B cell (primary cell): ENCODE measurements at places on chromosomes 2 and 18. TPM values are rescaled to one million over a fixed set of nuclear protein-coding genes. Genes with fewer than 3 reads are reported as not detected.
A peak's percentile ranks its signal among the peaks of the same experiment; 100 is the strongest.

DNA sequence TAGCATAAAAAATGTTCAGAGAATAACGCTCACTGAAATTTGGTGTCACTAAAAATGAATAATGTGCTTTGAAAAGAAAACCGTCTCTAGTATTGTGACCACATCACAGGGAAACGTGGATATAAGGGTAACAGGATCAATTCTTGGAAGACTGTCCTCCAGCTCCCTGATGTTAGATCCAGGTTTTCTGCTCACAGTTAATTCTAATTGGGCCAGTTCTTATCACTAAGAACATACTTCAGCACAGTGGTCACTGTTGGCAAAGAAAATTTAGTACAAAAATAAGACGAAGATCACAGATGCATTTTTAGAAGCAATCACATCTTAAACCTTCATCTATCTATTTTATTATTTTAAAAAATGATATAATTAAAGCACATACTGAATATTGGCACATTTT, 57.0 kb upstream of the CD226 start:
- H3K27me3 ChIP-seq: no peaks in the 10 kb centered on the region
- DNase-seq: no peak
- H3K27ac ChIP-seq: no peak overlapping the region
- peaks cover 2% of the 10 kb centered on the region for H3K36me3 ChIP-seq
- H3K4me3 ChIP-seq: no peak overlapping the region

- no peaks in the 10 kb centered on the region for H3K27me3 ChIP-seq
- H3K4me1 ChIP-seq: no peaks in the 10 kb centered on the region
- DNase-seq: no peak
- no peak overlapping the region for H3K4me3 ChIP-seq
- no peak overlapping the region for H3K27ac ChIP-seq
- H3K36me3 ChIP-seq: no peaks in the 10 kb centered on the region
Measured at GRCh38 chr18:4102901-4103300, 352.2 kb downstream of the DLGAP1 start.

Gene ALKAL2
- total RNA-seq: 5.3 and 5.7 TPM in 2 replicates

Gene TSPYL6
- total RNA-seq: not detected in 2 replicates

Gene SCN7A
- not detected in 2 replicates for total RNA-seq

DNA sequence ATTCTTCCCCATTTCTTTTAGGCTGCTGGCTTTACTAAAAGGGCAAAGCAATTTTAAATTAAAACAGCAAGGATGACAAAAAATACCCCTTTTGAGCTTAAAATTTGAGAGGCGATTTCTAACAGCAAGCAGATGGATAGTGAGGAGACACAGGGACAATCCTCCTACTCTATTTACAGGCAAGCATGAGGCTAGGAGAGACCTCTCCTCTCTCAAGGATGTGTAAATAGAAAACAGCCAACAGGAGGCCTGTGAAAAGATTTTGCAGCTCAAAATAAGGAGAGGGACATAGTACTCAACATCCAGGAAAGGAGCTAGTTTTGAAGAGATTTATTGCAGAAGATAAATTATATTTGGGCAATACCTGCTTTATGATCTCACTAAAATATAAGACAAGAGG, 53.8 kb downstream of the LINC00305 start:
- no peak for DNase-seq
- no peaks in the 10 kb centered on the region for H3K4me1 ChIP-seq
- H3K27me3 ChIP-seq: no peaks in the 10 kb centered on the region

DNA sequence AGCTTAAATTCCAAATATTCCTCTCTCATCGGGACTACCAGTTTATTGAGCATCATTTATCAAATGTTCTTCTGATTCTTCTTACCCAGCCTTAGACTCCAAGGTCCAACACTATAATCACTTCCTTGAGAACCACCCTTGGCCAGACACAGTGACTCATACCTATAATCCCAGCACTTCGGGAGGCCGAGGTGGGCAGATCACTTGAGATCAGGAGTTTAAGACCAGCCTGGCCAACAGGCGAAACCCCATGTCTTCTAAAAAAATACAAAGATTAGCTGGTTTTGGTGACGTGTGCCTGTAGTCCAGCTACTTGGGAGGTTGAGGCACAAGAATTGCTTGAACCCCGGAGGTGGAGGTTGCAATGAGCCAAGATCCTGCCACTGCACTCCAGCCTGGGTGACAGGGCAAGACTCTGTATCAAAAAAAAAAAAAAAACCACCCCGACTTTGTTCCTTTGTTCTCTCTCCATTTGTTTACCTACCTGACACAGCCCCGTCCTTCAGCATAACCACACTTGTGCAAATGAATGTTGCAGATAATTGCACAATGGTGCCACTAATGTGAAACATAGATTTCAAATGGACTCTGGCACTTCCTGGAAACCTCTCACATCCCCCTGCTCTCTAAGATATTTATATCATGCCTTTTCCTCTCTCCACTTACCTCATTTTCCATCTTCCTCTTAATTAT, 38.9 kb upstream of the LPIN2 start:
- H3K36me3 ChIP-seq: no peaks in the 10 kb centered on the region
- no peaks in the 10 kb centered on the region for H3K27me3 ChIP-seq
- no peak overlapping the region for H3K4me3 ChIP-seq
- no peaks in the 10 kb centered on the region for H3K4me1 ChIP-seq
- H3K27ac ChIP-seq: no peak overlapping the region
- no peak for DNase-seq

DNA sequence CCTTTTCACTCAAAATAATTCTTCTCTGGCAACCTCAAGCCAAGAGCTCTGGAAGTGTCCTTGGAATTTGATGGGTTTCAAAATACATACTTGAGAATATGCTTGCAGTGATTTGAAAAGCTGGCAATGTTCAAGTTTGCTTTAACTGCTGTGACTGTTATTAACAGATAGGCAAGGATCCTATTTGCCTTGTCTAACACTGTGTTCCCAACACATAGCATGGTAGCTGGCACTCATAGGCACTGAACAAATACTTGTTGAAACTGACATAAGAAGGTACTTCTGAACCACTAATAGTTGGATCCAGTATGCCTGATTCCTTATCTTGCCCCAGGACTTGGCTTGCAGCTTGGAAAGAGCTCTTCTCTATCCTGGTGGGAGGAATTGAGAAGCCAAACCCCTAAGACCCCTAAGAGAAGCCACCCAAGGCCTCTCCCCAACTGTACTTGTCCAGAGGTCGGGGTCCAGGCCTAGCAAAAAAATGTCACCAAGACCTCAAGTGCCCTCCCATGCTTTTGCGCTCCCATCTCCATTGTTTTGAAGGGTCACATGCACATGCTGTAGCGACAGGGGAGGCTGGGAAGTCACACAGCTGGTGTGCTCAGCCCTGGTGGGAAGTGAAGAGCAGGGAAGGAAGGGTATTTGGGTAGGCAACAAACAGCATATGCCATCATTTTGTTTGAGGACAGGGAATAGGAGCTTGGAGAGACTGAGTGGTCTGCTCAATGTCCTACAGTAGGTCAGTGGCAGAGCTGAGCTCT, 118.4 kb upstream of the HAAO start:
- H3K27ac ChIP-seq: no peak overlapping the region
- peaks cover 23% of the 10 kb centered on the region for H3K27me3 ChIP-seq
- H3K36me3 ChIP-seq: no peaks in the 10 kb centered on the region
- H3K4me3 ChIP-seq: no peak overlapping the region
- DNase-seq: no peak

GRCh38 chr2:233837694-233838229, 16.6 kb downstream of the HJURP start:
- no peak overlapping the region for H3K27ac ChIP-seq
- no peaks in the 10 kb centered on the region for H3K36me3 ChIP-seq
- H3K4me3 ChIP-seq: no peak overlapping the region
- no peak for DNase-seq
- H3K27me3 ChIP-seq: no peaks in the 10 kb centered on the region

DNA sequence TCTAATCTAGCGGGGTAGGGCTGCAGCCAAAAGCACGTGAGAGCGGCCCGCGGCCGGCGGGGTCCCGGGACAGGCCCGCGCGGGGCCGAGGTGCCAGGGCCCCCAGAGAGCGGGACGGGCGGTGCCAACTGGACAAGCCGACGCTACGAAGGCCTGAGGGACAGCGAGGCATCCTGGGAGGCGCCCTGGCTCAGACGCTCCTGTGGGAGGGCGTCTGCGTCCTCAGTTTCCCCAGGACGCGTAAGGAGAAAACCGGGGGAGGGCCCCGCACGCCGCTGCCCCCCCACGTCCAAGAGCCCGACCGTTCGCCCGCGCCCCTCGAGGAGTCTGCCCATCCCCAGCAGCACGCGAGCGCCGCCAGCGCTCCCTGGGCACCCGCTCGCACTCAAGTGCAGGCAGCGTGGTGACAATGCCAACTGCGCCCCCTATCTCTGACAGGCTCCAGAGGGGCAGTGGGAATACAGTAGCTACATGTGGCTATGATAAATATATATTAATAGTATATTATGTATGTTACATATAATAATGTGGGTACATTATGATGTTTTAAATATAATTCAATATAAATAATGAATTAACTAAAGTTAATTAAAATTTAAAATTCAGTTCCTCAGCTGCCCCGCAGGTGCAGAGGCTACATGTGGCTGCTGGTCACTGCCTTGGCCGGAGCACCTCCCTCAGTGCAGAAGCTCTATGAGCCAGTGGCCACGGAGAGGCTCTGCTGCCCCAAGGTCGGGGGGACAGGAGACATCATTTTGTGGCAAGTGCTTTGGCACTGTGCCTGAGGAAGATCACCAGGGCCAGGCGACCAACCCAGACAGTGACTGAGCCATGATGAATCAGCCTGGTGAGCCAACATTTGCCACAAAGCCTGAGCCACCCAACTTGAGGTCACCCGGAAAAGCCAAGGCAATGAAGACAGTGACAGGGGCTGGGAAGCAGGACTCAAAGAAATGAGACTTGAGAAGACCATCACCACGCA, 5.5 kb upstream of the SFT2D3 start:
- no peak overlapping the region for H3K27ac ChIP-seq
- H3K36me3 ChIP-seq: no peaks in the 10 kb centered on the region
- H3K4me3 ChIP-seq: peak overlapping the region; percentile 38
- peaks cover 11% of the 10 kb centered on the region for H3K4me1 ChIP-seq
- DNase-seq: peak; percentile 68

DNA sequence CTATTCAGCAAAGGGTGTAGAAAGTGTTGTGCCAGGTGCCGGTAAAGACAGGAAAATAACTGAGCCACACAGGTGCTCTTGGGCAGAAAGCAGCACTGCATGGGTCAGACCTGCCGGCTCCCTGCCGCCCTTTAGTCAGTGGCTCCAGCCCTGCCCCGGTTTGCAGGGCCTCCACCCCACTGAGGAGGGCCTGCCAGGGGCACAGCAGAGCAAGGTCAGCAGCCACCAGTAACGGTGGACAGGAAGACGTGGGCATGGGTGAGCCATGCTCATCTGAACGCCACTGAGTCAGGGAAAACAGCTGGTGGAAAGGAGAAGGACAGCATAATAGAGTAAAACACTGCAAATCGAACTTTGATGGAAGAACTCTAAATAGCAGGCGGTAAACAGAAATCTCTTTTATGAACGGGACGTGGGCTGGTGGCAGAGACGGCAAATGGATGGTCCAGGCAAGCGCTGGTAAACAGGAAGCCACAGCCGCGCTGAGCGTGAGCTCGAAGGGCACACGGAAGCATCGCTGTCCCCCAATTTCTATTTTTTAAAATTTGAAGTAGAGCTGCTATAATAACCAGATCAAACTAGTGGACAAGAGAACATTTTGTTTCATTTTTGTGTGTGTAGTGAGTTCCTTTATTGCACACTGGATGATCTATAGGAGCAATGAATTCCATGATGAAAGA, 141.8 kb upstream of the ALKAL2 start:
- peak overlapping the region; percentile 82 for H3K27ac ChIP-seq
- peaks cover 24% of the 10 kb centered on the region for H3K4me1 ChIP-seq
- DNase-seq: peak; percentile 44
- H3K4me3 ChIP-seq: peak overlapping the region; percentile 41
- no peaks in the 10 kb centered on the region for H3K36me3 ChIP-seq
- no peaks in the 10 kb centered on the region for H3K27me3 ChIP-seq

Gene REG3A
- not detected in 2 replicates for total RNA-seq

Gene FAM161A
- total RNA-seq: 6.8 and 7.4 TPM in 2 replicates

GRCh38 chr2:23585273-23586170, 200.5 kb downstream of the KLHL29 start:
- DNase-seq: no peak
- no peak overlapping the region for H3K27ac ChIP-seq
- no peaks in the 10 kb centered on the region for H3K27me3 ChIP-seq
- H3K4me3 ChIP-seq: no peak overlapping the region
- no peaks in the 10 kb centered on the region for H3K36me3 ChIP-seq
- no peaks in the 10 kb centered on the region for H3K4me1 ChIP-seq
